ENCODE measurements at places on chromosomes 1 and 21.

- DNase-seq = no peak
These were observed 15.0 kb upstream of the H3-3A start for GRCh38 chr1:226047495-226047894.

DNA sequence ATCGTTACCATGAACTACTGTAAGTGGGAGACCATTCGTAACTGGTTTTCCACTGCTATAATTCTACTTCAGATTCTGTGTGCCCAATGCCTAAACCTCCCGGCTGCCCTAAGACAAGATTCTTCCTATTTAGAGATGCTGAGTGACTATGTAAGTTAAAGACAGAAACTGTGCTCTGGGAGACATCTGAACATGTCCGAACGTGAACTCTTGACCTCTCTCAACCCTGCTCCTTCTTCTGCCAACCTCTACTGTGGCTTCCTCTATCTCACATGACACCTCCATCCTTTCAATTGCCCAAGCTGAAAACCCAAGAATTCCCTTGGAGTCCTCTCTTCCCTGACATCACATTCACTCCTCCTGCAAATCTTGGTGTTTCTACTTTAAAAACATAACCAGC, 182.9 kb downstream of the AKT3 start:
- no peak for DNase-seq

DNA sequence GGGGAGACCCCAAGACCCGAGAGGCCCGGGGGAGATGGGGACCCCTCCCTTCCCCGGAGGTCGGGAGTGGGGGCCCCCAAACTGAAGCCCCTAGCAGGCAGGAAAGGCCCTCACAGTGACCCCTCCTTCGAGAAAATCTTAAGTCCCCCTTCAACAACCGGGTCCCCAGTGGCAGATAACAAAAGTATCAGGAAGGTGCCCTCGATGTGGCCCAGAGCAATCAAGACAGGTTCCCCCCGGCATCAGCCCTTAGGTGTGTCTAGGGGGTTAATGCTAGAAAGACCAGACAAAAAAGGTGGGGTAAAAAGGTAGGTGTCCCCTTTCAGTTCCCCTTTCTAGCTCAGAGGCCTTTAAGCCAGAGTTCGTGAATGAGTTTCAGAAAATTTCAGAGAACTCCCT, 282 bp upstream of the ECE1 start:
- DNase-seq = no peak

- DNase-seq = no peak
These were observed 52.9 kb upstream of the CNTN2 start for GRCh38 chr1:204990059-204990664.

DNA sequence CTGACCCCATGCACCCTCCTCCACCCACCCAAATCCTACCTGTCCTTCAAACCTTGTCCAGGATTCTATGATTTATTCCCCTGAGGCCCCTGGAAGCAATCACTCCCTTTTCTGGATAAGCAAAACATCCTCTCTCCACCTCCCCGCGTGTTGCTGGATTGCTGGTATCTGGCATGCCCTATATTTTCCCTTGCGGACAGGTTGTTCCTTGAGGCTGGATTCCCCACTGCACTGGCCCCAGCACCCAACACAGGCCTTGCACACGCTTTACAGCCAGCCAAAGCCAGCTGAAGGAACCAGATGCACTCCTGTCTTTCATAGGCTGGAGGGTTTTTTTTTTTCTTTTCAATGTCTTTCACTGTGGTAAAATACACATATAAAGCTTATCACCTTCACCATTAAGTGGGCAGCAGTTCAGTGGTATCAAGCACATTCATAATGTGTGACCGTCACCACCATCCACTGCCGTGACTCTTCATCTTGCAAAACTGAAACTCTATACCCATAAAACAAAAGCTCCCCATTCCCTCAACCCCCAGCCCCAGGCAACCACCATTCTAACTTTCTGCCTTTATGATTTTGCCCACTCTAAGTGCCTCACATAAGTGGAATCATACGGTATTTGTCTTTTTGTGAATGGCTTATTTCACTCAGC, 50.9 kb downstream of the TOR1AIP2 start:
- DNase-seq = no peak

- DNase-seq = no peak
These were observed 45.1 kb upstream of the SCCPDH start for GRCh38 chr1:246678816-246679793.

- DNase-seq = no peak
These were observed 82.1 kb upstream of the DUSP10 start for GRCh38 chr1:221824025-221824424.

DNA sequence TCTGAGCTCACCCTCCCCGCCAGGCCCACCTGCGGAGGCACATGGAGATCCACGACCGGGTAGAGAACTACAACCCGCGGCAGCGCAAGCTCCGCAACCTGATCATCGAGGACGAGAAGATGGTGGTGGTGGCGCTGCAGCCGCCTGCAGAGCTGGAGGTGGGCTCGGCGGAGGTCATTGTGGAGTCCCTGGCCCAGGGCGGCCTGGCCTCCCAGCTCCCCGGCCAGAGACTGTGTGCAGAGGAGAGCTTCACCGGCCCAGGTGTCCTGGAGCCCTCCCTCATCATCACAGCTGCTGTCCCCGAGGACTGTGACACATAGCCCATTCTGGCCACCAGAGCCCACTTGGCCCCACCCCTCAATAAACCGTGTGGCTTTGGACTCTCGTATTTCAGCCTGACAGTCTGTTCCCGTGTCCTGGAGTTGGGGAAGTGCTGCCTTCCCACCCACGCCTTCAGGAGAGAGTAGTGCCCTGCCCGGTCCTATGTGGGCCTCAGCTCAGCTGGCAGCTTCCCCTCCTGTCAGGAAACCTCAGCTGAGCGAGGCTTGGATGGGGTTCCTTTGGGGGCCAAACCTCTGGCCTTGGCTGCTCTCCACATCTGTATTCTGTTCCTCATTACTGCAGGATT, 9.2 kb downstream of the ZBTB48 start:
- DNase-seq = no peak

DNA sequence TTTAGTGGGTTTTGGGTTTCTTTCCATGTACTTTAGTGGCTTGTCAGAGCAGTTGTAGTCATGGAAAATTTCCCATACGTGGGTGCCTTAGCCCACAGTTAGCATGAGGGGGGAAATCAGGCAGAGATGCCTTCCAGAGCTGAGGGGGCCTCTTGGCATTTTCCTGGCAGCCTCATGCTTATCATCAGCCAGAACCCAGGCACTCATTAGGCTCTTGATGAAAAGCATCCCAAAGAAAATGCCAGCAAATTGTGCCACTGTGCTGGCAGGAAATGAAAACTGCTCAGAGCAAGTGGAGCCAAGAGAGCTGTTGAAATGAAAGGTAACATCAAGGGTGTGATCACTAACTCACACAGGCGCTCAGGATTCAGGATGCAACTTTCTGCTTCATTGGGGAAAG, 128.0 kb downstream of the TNNI3K start:
- DNase-seq = no peak

GRCh38 chr1:168317309-168317708, 36.6 kb downstream of the TBX19 start:
- DNase-seq = no peak

DNA sequence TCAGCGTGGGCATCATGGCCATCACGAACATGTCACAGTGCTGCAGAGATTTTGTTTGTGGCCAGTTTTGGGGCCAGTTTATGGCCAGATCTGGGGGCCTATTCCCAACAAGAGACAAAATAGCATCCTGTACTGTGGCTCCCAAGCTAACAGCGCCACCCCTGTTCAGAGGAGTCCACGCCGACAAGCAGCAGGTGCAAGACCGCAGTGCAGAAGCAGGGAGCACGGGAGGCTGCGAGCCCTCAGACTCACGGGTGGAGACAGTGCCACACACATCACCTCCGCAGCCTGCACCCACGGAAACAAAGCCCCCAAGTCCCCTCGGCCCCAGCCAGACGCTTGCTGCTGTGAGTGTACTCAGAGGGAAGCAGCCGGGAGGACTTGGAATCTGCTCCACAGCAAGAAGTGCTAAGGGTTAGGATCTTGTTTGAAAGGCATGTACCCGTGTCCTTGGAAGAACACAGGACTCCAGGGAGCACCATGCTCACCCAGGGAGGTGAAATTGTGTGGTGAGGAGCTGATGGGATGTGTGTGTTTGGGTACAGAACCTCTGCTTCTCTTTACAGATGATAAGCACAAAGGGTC, 7.1 kb downstream of the TCP10L start:
- DNase-seq = no peak

DNA sequence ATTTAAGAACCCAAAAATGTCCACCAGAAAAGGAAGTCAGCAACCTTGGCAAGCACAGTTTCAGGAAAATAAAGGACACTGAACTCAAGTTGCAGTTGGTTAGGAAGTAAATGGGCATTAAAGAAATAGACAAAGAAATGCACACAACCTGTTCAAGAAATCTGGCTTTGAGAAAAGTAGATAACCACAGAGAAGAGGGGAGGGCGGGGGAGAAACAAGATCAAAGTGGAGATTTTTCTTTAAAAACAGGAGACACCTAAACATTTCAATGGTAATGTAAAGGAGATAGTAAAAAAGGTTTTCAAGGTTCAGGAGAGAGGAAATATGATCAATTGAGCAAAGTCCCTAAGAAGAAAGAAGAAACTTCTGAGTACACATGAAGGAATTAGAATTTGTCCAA, 29.1 kb downstream of the SYDE2 start:
- no peak for DNase-seq

DNA sequence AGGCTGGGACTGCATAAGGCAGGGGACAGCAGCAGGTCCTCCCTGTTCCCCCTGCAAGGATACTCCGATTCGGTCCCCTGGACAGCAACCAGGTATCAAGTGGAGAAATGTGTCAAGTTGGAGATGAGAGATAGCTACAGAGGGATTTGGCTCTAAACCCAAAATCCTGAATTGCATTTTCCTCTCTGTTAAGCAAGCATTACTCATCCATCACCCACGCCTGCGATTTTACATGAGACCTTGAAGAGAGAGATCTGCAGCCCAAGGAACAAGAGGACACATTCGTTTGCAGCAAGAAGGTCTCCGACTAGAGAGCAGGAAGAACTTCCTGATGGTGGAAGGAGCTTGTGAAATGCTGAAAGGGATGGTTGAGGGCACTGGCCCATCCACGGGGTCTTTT, 21.9 kb downstream of the SYT2 start:
- DNase-seq = no peak

DNA sequence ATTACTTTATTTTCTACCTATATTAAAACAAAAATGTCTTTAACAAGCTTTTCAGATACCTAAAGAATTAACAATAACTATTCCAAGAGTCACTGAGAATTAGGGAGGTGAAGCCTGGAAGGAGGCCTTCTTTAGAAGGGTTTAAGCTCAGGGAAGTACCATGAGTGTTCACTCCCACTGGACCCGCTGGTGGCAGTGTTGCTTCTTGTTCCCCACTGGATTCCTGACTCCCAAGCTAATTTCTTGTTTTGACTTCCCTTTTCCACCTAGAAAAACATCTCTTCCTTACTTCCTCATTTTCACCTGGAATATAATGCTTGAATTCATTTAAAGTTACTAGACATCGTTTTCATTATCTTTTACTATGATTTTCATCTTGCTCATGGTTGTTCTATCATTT, 264.2 kb downstream of the HMCN1 start:
- no peak for DNase-seq

DNA sequence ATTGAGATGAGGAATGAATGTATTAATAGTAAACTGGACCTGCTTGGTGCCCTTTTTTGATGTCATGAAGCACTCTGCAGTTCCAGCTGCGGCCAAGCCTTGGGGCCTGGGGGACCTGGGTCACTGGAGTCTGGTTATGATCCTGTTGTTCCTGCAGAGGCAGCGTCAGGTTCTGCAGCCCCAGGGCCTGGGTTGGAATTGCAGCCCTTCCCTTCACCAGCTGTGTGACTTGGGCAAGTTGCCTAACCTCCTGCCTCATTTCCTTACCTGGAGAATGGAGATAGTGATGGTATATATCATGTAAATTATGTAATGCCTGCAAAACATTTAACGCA, 9.1 kb upstream of the ATP5PO start:
- no peak for DNase-seq

GRCh38 chr1:183379951-183380350, 38.2 kb downstream of the NMNAT2 start:
- DNase-seq = no peak

- DNase-seq = no peak
These were observed 28.9 kb upstream of the EDN2 start for GRCh38 chr1:41513383-41513735.

- no peak for DNase-seq
These were observed 5.7 kb downstream of the TOR1AIP2 start for GRCh38 chr1:179871940-179872339.

DNA sequence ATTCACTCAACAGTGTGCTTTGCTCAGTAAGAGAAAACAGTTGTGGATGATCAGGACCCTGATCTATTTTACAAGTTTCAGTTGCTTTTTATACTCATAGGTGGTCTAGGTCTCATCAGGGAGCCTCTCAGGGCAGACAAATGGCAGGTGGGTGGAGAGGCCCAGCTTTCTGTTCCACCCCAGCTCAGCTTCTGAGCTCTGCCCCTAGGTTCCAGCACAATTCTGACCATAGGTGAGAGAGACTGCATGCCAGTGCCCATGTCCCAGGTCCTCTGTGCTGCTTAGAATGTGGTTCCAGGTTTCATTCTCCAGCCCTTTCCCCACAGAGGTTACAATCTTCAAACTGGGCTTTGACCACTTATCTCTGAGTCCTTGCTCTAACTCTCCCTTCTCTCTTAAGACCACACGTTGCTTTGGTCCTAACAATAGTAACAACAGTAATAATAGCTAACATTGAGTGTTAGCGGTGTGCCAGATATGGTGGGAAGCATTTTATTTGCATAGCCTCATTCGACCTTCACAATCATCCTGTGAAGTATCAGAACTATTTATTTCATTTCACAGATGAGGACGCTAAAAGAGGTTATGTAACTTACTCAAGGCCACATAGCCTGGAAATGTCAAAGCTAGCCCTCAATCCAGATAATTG, 19.6 kb upstream of the DUSP10 start:
- DNase-seq = no peak
